Neural crest cell (in vitro differentiated cells): ENCODE measurements at places on chromosomes 6 and 20.
A peak's percentile ranks its signal among the peaks of the same experiment; 100 is the strongest.

GRCh38 chr6:15662326-15663129 lies at the start of gene DTNBP1:
TSS of gene DTNBP1 (minus strand) at chr6:15663028. CDS start at chr6:15662869, 159 bp downstream.
- DNase-seq, result peak; percentile 75

GRCh38 chr6:126063512-126064146 lies 77.3 kb downstream of the TRMT11 start:
- DNase-seq, result no peak

DNA sequence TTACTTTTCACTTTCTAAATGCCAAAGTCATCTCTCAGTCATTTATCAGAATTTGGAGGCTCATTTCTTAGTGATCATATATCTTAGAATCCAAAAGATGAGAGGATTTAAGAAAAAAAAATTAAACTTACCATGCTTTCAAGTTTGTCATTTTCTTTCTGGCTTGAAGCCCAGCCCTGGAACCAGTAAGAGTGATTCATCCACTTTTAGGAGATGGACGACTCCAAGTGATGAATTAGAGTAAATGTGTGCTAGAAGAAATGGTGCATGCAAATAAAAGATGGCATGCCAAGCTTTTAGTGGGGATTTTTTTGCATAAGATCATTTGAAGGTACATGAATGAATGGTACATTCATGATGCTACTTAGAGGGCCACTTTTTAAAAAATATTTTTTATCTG lies 20.1 kb downstream of the PLCB1 start:
- DNase-seq, result no peak

GRCh38 chr20:60069656-60070055 lies 111.4 kb downstream of the CDH26 start:
- no peak for DNase-seq

DNA sequence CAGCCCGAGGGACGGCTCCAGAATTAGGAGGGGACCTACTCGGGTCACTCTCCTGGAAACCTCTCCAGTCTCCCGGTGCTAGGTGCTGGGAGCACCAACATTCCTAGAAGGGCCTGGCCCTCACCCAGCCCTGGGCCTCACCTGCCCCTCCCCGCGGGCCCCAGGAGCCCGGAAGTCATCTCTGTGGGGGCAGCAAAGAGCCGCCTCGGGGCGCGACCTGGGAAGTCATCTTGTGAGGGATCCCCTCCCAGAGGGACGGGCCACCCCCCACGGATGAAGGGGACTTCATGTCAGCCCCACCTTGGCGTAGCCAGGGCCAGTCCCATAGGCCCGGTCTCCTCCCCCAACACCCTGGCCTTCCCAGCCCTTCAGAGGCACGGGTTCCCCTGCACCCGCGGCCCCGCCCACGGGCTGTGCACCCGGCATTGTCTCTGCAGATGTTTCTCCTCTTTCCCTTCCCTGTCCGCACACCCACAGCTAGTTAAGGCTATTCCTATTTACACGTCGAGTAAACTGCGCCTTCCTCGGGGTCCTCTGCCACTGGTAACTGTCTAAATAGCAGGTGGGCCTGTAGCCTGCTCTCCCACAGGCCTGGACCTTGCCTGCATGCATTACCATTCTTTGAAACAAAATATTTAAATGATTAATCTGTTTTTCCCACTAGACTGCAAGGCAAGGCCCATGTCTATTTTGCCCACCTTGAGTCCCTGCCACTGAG lies 896 bp upstream of the RNASET2 start:
- DNase-seq, result peak; percentile 20

GRCh38 chr6:159044899-159045727 lies at the start of gene TAGAP:
TSS of gene TAGAP (minus strand) at chr6:159044991. CDS start at chr6:159044146, 845 bp downstream.
- no peak for DNase-seq

DNA sequence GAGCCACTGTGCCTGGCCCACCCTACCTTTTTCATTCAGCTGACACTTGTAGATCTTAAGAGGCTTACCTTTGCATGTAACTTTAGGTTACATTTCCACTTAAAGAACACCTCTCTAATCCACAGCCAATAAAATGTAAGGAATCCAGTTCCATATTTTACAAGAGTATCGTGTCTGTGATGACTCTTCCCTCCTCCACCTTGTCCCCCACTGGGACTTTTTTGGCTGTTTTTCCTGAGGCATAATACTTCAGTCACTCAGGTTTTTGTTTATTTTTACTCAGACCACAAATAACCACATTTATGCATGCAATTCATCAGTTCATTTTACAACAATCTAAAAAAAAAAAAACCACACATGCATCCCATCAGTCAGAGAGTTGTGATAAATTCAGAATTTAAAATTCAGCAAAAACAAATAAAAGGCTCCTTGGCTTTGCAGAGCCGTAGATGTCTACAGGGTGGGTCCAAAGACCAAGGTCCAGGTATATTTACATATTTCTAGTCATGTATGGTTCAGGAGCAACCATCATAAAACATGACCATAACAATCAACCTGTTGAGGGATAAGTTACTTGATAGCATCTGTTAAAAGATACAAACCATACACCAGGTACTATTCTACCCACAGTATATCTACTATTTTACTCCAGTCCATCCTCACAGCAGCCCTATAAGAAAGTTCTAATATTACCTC lies 9.9 kb downstream of the ATXN1 start:
- DNase-seq, result no peak

GRCh38 chr20:38044685-38045084 lies 11.1 kb downstream of the RPRD1B start:
- DNase-seq, result no peak

DNA sequence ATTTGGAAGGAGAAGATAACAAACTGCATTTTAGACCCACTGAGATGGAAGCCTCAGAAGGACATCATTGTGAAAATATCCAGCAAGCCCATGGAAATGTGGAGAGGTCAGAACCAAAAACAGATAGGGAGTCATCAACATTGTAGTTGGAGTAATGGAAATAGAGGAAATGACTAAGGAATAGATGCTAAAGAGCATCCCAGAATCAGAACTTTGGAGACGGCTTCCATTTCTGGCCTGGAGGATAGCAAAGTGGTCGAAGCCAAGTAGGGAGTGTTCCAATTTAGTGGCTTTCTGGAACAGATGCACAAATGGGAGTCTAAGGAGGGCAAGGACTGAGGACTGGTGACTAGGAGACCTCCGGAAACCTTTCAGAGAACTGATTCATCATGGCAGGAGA lies 3.6 kb downstream of the BEND6 start:
- no peak for DNase-seq

DNA sequence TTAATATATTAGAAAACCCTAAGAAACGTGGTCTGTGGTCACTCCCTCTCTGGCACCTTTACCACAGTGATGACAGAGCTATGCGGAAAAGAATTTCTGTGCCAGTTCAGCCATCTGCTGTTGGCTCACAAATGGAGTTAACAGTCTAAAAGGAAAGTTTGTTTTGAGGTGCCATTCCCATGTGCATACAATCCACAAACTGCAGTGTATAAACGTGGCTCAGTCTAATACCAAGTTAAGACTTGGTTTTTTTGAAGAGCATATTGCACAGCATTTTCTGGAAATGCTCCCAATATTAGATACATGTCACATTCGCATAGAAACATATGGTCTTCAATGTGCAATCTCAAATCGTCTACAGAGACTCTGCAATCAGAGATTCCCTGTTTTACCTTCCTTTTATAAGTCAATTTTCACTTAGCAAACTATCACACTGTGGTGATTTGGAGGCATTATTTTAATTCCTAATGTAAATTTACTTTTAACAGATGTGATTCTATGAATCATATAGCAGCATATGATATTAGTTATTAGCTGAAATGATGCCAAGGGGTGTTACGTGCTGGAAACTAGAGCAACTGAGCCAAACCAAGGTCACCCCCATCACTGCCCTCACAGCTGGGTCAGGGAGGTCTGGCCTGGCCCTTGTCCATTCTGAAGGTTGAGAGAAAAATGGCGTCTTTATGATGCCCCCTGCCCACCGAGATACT lies 383.5 kb downstream of the PRKN start:
- no peak for DNase-seq

GRCh38 chr6:135228486-135228885 lies 47.4 kb downstream of the MYB start:
- no peak for DNase-seq

- DNase-seq, result no peak
Measured at GRCh38 chr6:41670703-41671360, 32.6 kb downstream of the MDFI start.

DNA sequence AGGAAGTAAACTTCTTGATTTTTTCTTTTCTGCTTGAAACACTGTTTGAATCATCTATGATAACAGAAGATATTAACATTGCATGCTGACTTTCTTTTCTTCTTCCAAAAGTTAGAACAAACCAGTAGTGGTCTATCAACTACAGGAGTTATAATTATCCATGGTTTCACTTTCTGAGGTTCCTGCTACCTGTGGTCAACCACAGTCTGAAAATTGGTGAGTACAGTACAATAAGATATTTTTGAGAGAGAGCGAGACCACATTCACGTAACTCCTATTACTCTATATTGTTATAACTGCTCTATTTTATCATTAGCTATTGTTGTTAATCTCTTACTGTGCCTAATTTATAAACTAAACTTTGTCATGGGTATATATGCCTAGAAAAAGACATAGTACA lies 86.1 kb downstream of the MAP7 start:
- no peak for DNase-seq

GRCh38 chr6:113774127-113774825 lies 82.9 kb upstream of the MARCKS start:
- no peak for DNase-seq

DNA sequence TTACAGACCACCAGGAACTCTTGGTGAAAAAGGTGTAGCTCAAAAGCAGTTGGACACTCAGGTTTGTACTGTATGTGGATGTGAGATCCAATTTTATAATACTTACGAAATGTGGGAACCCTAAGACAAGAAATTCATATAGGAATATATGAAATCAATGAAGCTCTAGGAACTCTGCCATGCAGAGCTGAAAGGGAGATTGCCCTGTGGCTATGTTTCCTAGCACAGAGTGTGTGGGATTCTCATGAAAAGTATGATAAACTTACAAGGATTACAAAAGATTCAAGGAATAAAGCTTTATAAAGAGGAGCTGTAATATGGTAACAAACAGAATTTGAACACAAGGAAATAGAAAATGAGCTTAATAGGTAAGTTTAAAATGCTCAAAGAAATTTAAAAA lies 205.7 kb upstream of the FAM83B start:
- no peak for DNase-seq

DNA sequence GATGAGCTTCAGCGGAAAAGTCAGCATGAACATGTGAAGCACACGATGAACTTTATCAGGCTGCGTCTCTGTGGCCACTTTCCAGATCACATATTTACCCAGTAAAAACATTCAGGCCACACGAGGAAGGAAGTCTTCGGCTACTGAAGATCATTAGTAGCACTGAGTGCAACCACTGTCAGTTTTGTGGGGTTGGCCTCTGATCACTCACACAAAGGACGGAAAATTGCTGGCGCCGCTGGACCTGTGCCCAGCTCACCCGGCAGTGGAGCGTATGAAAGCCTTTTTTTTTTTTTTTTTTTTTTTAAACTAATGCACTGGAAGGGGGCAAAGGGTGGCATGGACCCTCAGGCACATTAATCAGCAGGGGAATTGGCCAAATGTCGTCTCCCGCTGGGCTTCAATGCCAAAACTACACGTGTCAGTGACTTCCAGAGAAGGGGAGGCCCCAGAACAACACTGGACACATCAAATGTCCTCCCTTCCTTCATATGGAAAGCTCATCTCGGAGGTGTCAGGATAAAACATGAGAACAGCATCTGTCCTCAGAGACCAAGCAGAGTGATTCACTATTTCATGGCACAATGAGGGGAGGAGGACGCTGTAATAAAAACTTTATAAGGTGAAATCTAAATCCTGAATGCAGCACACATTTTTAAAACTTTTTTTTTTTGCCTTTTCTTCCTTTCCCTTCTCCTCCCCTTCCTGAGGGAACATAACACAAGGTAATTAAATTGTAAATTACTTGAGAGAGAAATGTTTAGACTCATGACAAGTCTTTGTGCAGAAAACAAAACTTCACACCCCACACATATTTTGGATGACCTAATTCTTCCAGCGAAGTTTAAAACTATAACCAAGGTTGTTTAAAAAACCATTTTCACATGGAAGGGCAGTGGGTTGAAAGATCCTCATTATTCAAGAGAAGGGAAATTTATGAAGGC lies 223.4 kb downstream of the FOXC1 start:
- DNase-seq, result no peak
